Fibroblast of the aortic adventitia (primary cell): ENCODE measurements at places on chromosomes 5 and 9. TPM values are rescaled to one million over a fixed set of nuclear protein-coding genes. Genes with fewer than 3 reads are reported as not detected.

GRCh38 chr5:151499501-151500035, 52.2 kb downstream of the SLC36A1 start:
- DNase-seq, result peak; percentile 21

The FGD3 gene
- total RNA-seq, result not detected in 2 replicates

- DNase-seq, result no peak
Measured at GRCh38 chr9:16559418-16560188, 310.9 kb downstream of the BNC2 start.

- DNase-seq, result no peak
Measured at GRCh38 chr5:73306078-73306719, 133.2 kb downstream of the TMEM174 start.

GRCh38 chr5:169763376-169764017, 126.4 kb downstream of the DOCK2 start:
- DNase-seq, result no peak

The TNFSF15 gene
- 0.41 and 2.4 TPM in 2 replicates for total RNA-seq

DNA sequence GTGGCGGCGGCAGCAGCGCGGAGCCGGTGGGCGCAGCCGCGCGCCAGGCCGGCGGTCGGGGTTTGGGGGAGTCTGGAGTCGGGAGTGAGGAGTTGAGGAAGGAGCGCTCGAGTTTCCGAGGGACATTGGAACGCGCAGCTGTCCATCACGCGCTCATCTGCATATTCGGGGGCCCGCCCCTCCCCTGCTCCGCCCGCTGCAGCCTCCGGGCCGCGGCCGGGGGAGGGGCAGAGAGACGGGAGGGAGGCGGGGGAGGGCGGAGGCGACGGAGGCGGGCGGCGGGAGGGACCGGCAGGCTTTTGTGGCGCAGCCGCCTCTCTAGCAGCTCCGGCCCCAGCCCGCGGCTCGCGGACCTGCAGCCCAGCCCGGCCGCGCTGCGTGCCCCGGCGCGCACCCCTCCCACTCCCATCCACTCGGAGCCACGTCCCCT, at the start of gene IRX2:
Gene IRX2 (minus strand): TSS at position 86 of the 430 bp plus-strand sequence. CDS start 264 bp downstream, outside the sequence.
- DNase-seq, result peak; percentile 81

DNA sequence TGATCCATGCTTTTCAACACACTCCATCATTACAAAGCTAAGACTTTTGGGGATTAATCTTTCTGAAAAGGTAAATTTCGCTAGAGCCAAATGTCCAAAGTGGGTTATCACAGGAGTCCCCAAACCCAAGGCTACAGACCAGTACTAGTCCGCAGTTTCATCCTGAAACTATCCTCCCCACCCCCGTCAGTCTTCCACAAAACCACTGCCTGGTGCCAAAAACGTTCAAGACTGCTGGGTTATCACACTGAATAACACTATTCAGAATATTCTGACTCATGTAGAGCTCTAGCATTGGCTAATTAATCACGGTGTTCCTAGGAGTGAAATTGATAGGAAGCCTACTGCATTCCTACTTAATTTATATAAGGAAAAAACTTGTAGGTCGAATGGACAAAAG, 24.7 kb downstream of the ERP44 start:
- peak; percentile 22 for DNase-seq

DNA sequence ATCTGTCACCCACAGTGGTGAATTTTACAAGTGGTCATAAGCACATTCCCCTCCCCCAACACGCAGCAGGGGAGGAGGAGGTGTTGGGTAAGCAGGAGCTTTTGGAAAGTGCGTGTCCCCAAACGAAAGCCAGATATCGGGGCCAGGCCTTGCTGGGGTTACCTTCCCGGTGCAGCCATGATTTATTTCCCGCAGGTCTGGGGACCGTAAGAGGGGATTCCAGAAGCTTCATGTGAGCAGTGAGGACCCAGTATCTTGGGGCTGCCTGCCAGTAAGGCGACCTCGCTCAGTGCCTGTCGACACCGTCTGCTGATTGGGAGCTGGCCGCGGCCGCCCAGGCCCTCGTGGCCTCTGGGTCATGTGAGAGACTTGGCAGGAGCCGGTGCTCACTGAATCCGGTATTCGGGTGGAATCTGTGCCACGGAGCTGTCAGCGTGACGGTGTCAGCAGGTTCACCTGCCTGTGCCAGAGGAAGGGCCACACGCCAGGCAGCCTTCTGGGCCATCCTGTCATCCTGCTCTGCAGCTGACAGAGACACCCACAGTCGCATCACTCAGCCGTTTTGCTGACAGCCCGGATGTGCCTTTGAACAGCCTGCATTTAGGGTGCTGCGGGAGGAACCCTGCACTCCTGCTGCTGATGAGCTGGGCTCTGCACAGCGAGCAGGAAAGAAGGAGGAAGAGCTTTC, 37.3 kb downstream of the SEC61B start:
- peak; percentile 48 for DNase-seq

- DNase-seq, result no peak
Measured at GRCh38 chr5:67679184-67679841, 482.7 kb upstream of the CD180 start.

The ABO gene
- not detected in 2 replicates for total RNA-seq

The C9orf50 gene
- 0.98 TPM in 1 of 2 replicates, not detected in the other for total RNA-seq

DNA sequence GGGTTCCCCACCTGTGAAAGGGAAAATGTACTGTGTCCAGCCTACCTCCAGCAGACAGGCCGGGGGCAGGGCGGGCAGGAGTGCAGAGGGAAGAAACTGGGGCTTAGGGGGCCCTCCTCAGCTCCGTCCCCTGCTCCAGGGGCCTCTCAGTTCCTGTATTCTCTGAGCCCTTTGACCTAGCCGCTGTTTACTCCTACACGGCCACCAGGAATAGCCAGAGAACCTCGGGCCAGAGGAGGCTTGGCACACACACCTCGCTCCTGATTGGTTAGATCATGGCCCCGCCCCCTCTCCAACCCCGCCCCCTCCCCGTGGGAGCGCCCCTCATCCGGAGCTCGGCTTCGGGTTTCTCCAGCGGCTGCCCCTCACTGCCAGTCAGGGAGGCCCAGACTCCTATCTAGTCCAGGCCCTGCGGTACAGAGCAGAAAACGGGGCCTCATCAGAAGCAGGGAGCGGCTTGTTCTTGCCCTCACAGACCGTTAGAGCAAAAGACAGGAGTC, 2.2 kb downstream of the ST6GALNAC6 start:
- DNase-seq, result peak; percentile 82

DNA sequence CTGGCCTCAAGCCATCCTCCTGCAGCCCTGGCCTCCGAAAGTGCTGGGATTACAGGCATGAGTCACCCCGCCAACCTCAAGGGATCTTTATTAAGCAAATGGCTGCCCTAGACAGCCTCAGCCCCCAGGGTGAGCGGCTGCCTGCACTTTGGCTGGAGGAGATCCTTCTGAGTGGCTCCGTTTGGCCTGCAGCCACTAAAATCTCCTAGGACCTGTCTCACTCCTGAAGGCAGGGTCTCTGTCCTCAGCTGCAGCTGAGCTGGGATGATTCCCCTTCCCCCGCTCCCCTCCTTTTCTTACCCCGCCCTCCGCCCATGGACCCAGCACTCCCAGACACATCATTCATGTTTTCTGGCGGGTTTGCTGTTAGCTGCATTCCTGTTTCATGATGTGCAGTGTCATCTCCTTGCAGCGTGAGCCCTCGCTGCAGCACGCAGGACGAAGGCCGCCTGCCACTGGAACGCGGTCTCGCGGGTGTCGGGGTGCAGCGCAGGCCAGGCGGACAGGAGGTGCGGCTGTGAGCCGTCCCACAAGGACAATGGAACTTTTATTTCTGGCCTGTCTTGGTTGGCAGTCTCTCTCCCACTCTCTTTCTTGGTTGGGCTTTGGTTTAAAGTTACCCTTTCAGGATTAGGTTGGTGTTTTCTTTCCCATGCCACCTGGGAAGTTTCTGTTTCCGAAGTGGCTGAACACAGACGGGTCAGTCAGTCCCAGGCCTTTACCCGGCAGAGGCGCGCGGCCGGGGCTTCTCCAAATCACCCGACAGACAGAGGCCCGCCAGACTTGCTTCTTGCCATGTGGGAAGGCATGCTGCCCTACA, 137.1 kb downstream of the FOXD1 start:
- DNase-seq, result peak; percentile 82

DNA sequence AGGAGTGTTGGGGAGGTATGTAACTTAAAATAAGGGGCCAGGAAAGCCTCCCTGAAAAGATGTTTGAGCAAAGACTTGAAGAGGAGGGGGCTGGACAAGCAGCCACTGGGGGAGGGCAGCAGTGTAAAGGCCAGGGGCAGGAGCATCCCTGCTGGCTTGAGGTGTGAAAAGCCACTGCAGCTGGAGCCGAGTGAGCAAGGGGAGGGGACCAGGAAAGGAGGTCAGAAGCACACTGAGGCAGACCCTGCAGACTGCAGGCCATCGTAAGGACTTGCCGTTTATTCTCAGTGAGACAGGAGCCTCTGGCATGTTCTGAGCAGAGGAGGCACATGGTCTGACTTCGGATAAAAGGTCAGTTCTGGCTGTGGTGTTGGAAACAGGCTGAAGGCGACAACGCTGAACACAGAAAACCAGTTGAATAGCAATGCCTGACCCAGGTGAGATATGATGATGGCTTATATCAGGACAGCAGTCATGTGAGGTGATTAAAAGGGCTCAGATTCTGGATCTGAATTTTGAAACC, 10.2 kb upstream of the ERGIC1 start:
- no peak for DNase-seq
